ENCODE measurements at places on chromosomes 1 and 21.

DNA sequence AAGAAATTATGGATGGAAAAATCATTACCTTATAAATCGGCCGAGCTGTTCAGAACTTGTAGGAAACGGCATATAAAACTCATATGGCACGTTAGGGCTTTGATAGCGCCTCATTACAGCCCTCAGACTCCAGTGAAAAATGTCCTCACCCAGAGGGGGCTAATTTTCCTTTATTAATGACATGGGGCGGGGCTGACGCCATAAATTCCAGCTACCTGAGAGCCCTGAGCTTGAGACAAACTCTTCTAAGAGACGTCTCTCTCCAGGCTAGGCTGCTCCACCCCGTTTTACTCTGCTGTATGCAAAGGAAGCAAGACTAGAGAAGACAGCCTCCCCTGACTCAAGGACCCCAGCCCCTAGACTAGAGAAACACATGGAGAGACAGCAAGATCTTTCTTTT, 149.4 kb downstream of the TRABD2B start:
- DNase-seq, result no peak

- DNase-seq, result no peak
Measured at GRCh38 chr1:219427989-219428388, 184.9 kb downstream of the ZC3H11B start.

DNA sequence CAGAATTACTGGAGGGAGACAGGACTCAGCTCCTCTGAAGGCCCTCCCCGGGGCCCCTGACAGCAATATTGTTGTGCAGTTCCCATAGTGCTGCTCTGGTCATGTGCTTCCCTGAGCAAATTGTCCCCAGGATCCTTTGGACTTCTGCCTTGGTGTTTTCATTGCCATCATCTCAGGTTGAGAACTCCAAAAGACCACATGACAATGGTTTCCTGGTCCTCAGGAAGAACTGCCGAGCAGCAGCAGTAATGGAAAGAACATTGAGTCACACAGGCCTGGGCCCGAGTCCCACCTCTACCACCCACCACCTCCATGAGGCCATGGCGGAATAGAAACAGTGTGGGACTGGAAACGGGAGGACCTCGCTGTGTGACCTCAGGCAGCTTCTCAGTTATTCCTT, 6.3 kb upstream of the CTTNBP2NL start:
- no peak for DNase-seq

DNA sequence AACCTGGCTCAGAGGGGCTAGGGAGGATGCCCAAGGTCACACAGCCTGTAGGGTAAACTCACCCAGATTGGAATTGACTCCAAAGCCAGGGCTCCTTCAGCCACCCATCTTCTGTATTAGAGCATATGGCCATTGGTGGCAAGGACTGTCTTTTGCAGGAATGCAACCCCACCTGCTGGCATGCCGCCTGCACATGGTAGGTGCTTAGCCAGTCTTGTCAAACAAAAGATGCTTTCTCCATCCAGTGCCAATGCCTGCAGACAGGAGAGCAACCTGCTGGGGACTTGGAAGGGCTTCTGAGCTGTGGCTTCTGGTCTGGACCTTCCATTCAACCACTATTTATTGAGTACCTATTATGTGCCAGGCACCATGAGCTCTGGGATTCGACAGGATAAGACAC, 95.3 kb upstream of the TMEM51 start:
- DNase-seq, result no peak

- DNase-seq, result peak; percentile 56
Measured at GRCh38 chr1:199173356-199173755, 534.5 kb downstream of the PTPRC start.

DNA sequence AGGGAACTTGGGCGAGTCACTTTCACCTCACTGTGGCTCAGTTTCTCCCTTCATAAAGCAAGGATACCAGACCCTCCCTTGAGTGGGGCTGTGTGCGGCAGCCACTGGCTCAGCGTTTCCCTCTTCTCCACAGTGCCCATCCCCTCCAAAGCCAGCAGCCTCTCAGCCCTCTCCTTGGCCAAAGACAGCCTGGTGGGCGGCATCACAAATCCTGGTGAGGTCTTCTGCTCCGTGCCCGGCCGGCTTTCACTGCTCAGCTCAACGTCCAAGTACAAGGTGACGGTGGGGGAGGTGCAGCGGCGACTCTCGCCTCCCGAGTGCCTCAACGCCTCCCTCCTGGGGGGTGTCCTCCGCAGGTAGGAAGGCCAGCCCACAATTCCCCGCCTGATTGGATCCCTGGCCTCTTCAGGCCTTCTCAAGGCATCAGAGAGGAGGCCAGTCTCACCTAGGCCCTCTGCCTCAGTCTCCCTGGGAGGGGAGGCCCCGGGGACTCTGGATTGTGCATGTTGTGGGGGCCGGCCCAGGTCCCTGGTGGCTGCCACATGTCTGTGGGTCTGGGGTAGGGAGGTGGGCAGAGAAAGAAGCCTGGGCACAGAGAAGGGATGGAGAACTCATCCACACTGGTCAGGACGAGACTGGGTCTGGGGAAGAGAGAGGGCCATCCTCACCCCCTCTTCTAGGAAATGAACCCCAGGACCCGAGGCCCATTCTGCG, 15.2 kb downstream of the TFAP2E start:
- no peak for DNase-seq

DNA sequence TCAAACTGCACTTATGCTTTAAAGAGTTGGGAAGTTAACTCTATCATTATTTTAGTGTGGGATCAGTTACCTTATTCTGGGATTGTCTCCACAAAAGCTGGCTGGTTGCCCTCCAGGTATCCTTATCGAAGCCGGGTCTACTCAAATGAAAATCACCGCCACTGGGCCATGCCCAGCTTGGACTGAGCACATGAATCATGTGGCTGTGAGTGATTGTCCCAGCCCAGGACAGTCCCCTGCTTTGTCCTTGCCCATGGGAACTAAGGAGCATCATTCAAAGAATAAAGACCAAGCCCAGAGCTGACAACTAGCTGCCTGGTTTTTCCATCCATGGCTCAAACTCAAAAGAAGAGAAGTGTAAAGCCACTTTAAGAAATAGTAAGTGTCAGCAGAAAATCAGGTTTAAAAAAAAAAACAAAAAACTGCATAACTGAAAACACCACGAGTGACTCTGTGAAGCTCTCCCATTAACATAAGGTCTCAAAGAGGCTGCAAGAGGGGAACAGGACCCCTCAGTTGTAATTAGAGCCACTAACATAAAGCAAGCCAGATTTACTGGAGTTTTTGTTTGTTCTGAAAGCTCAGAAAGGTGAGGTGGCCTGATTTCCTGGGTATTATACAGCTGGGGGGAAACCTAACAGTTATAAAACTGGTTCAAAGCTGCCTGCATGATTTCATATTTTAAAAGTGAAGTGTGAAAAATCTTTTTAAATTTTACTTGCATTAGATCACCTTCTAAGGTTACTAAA, 91.5 kb downstream of the KIF14 start:
- no peak for DNase-seq

GRCh38 chr1:35326246-35326866, 57.8 kb downstream of the ZMYM4 start:
- no peak for DNase-seq

- DNase-seq, result no peak
Measured at GRCh38 chr1:1799716-1800115, 21.4 kb upstream of the NADK start.

GRCh38 chr21:25568246-25568645, 39.0 kb downstream of the MRPL39 start:
- peak; percentile 23 for DNase-seq

DNA sequence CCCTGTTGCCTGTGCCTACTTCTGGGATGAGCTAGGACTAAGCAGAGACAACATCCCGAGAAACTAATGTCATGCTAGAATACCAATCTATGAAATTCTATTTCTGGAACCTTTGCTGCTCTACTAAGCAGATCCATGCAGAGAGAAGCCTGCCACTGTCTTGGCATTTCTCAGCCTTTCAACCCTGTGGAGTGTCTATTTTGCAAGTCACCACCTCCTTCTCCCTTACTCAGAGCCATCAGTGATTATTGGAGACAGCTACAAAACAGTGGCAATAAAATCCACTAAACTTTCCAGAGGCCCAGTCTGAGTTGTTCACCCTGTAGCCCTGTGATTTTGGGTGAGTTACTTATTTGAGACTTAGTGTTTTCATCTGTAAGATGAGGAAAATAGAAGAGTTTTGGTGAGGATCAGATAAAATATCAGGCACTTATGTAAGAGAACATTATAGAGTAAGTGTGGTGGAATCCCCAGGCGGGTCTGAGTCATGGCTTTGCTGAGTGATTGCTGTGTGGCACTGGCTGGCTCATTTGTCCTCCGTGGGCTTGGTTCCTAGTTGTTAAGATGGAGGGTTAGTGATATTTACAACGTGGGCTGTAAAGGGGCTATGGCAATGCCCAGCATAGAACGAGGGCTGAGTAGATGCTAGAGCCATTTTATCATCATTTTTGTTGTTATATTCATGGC, 61.1 kb downstream of the FMN2 start:
- DNase-seq, result no peak

GRCh38 chr1:204313675-204314074, 46.1 kb downstream of the PLEKHA6 start:
- DNase-seq, result no peak

- no peak for DNase-seq
Measured at GRCh38 chr1:39132505-39133339, 71.8 kb upstream of the MACF1 start.

DNA sequence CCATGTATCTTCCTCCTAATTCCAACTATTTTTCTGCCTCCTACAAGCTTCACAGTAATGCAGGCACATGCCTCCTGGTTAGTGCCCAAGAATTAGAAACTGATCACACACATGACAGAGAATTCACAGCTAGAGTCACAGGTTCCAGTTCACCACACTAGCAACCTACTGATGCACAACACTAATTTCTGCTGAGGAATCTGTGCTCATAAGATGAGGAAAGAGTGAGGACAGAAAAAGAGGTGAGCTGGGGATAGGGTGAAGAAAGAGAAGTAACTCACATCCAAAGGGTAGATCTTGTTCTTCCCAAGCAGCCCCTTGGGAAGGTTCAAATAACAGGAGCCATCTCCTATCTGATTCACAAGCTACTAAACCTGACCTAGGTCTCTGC, 61.3 kb downstream of the PUM1 start:
- no peak for DNase-seq

DNA sequence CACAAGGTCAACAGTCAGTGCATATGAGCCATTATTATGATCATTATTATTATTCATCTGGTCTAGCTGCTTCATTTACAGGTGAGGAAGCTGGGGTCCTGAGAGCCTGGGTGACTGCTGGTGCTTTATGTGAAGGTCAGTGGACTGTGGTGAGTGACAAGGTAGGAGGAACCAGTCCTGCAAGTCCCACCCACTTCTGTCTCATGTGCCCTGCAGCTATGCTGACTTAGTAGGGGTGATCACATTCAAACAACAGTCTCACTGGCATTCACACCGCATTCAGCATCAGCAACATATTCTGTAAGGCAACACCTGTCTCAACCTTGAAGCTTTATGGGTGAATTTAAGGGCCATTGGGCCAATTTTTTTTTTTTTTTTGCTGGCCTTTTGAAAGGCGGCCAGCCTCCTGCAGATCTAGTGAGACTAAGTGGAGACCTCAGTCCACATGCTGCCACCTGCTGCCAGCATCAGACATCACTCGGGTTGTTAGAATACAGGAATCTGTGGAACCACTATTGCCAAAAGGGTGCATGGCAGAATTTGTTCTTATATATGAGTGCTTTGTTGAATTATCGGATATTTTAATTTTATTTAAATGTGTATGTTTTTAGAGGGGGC, 59.9 kb upstream of the CACNA1E start:
- peak; percentile 19 for DNase-seq

DNA sequence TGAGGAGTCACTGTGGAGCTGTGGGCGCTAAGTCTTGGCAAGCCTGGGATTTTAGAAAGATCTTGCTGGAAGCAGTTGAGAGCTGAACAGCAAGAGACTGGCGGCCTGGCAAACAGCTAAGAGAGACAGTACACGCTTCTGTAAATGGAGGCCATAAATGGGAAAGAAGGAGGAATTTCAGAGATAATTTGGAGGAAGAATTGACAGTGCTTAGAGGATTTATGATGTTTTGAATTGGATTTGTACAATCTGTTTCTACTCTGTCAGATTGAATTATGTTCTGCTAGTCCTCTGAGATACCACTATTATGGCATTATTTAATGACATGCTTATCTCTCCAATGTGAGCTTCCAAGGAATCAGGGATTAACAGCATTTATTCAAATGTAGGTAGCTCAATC, 50.1 kb downstream of the ABCA4 start:
- no peak for DNase-seq

DNA sequence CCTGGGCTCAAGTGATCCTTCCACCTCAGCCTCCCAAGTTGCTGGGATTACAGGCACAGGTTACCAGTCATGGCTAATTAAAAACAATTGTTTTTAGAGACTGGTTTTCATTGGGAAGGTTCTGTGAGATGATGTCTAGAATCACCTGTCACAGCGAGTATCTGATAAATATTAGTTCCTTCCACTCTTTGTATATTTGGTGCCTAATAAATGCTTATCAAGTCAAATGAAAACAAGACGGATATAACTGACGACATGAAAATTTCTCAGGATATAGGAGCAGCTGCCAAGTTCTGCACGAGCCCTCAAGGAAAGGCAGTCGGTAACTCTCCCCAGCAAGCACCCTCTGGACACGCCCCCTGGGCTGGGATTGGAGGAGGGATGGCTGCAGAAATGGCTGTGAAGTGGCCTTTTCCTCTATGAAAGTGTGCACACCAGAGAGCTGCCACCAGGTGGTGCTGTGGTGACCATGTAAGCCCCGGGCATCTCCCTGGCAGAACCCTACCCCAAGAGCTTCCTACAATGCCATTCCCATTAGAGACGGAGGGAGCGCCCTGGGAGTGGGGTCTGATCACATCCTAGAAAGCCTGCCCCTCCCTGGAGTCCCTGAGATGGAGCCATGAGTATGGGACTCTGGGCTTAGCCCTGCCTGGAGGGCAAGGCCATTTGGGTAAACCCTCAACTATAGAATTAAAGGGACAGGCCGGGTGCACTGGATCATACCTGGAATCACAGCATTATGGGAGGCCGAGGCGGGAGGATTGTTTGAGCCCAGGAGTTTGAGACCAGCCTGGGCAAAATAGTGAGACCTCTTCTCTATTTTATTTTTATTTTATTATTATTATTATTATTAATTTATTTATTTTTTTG, 50.9 kb downstream of the HTR6 start:
- peak; percentile 82 for DNase-seq

GRCh38 chr1:180574031-180574713, 15.4 kb downstream of the OVAAL start:
- DNase-seq, result no peak

GRCh38 chr1:57013522-57013921, 47.7 kb upstream of the C8B start:
- DNase-seq, result no peak

DNA sequence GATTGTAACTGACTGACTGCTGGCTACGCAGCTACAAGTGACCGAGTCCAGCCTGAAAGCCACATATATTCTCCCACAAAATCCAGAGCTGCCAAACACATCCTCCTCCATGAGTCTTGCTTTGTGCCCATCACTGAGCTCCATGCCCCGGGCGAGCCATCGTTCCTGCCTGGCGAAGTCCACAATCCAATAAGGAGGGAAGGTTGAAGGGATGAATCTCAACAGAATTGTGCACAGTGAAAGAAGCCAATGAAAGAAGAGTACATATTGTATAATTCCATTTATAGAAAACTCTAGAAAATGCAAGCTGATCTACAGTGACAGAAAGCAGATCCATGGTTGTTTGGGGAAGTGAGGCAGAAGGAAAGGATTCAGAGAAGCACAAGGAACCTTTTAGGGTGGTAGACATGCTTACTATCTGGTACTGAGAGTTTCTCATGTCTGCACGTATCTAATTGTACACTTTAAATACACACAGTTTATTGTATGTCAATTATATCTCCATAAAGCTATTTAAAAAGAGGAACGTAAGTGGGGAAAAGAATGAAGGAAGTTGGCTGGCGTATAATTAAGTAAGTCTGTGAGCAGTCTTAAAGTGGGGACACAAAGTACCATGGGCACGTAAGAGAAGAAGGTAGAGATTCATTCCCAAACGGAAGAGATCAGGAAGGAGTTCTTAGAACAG, 115.9 kb upstream of the JUN start:
- no peak for DNase-seq
